ENCODE measurements at places on chromosomes 3 and 15. TPM values are rescaled to one million over a fixed set of nuclear protein-coding genes. Genes with fewer than 3 reads are reported as not detected.

The TMEM266 gene
- total RNA-seq = 3.2 TPM

The TIGIT gene
- total RNA-seq = under 0.01 TPM

The PCLAF gene
- total RNA-seq = 0.74 TPM

The MANF gene
- 16.5 TPM for total RNA-seq

The ETV5 gene
- total RNA-seq = 28.8 TPM

The CLSTN2 gene
- total RNA-seq = 18.4 TPM

The EFHB gene
- total RNA-seq = 4.2 TPM

The FGF12 gene
- 103 TPM for total RNA-seq

The C3orf22 gene
- total RNA-seq = not detected

The AGTR1 gene
- 0.49 TPM for total RNA-seq

The SAXO2 gene
- total RNA-seq = 4.7 TPM

The SLC27A2 gene
- total RNA-seq = 3.0 TPM

The VIPR1 gene
- total RNA-seq = under 0.01 TPM

The ACTC1 gene
- total RNA-seq = 0.25 TPM

The SLC22A13 gene
- total RNA-seq = under 0.01 TPM

The MITF gene
- total RNA-seq = 0.98 TPM

The TRH gene
- 4.4 TPM for total RNA-seq

The CPNE4 gene
- total RNA-seq = 7.9 TPM

The CTDSPL gene
- 11.8 TPM for total RNA-seq

Data from temporal lobe (tissue), 4 donors.